ENCODE measurements at places on chromosomes 6 and 20.

- DNase-seq, result no peak
These were observed 256.6 kb downstream of the RFPL4B start for GRCh38 chr6:112603726-112604125.

- DNase-seq, result no peak
These were observed 44.0 kb upstream of the BTN3A2 start for GRCh38 chr6:26321005-26321404.

- DNase-seq, result no peak
These were observed 75.4 kb upstream of the ZNF217 start for GRCh38 chr20:53668992-53669391.

GRCh38 chr6:166850677-166851076 lies 105.7 kb downstream of the RNASET2 start:
- no peak for DNase-seq

DNA sequence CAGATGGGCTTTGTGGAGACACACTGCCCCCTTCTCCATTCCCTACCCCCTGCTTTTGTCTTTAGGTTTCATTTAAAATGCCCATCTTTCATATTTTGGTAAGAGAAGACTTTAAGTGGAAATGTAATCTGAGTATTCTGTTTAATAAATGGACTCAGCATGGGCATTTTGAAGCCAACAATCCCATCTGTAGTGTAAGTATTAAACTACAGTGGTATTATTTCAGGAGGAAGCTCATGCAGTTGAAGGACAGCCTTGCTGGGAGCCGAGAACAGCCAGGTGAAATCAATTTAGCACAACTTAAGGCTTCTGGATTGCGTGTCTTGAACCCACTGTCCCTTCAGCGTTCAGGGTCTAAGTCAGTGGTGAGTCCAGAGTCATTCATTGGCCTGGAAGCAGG lies 63.5 kb downstream of the AKAP12 start:
- no peak for DNase-seq

DNA sequence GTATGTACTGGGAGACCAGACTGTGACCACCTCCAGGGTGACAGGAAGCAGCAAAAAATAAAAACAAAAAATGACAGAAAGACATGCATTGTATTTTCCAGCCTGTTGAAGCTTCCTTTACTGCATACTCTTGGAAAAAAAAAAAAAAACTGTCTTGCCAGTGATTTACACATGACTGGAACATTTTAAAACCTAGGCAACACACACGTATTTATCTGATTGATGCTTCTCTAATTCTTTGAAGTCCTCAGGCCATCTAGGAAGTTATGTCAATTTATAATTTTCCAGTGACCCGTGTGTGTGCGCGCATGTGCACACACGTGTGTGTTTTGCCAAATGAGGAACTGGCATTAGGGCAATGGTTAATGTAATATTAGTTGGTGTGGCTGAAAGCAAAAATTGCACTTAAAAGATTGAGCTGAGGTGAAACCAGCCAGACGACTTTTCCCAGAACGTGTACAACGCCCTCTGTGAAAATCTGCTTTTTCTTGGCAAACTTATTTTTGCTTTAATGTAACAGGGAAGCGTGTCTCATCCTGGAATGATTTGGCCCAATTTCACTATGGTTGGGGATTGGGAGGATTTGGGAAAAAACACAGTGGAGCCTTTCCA lies 315.2 kb downstream of the TFAP2A start:
- DNase-seq, result no peak

- DNase-seq, result no peak
These were observed 38.5 kb downstream of the EYA2 start for GRCh38 chr20:46933150-46933549.

DNA sequence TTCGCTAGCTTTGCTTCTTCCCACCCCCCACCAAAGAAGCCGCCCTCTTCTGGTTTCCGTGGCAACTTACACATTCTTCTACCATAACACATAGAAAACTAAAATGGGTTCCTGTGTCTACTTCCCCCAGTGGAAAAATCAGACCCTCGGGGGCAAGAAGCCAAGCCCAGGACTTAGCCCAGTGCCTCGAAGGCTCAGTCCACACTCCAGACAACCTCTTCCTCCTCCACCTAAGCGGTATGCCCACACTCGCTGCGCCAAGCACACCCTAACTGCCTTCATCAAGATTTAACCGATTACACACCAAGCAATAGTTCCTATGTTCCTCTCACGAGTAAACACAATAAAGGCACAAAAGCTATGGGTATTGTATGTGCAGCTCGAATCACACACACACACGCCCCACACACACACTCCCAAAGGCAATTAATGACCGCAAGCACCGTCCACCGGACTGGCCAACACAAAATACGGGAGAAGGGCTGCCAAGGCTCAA lies 537 bp downstream of the PPIL4 start:
- peak; percentile 38 for DNase-seq

GRCh38 chr20:38034108-38034649 lies 633 bp downstream of the RPRD1B start:
- DNase-seq, result no peak

All from stimulated activated CD8-positive, alpha-beta memory T cell treated with anti-CD3 and anti-CD28 coated beads, Interleukin-15, amount 100 ng/mL, for 4 hours (primary cell).